ENCODE measurements at places on chromosomes 7 and 10.

DNA sequence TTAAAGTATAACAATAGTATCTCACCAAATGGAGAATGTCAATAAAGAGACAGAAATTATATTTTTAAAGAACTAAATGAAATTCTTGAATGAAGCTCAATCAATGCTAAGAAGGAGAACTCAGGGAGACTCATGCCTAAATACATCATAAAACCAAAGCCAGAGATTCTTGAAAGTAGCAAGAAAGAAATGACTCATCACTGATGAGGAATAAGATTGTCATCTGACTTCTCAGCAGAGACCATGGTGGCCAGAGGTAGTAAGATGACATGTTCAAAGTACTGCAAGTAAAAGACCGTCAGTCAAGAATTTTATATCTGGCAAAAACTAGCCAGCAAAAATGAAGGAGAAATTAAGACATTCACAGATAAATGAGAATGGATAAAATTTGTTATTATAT lies 399.0 kb downstream of the GRID1 start:
- DNase-seq: no peak

GRCh38 chr7:77549106-77549870 lies 12.2 kb downstream of the PTPN12 start:
- DNase-seq: no peak

GRCh38 chr10:61793760-61794703 lies 107.5 kb upstream of the ARID5B start:
- DNase-seq: no peak

DNA sequence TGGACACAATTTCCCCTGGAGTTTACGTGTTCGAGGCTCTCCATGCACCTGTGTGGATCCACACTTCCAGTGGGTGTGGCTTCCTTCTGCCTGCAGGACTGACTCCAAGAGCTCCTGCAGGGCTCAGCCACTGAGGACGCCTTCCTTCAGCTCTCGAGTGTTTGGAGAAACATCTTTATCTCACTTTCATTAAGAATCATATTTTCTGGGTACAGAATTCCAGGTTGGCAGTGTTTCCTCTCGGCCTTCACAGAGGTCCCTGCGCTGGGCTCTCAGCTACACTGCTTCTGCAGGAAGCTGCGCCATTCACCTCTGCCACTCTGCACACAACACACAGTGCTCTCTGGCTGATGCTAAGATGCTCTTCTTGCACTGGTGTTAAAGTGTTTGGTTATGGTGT lies 69.9 kb upstream of the NKX6-2 start:
- no peak for DNase-seq

GRCh38 chr7:147436718-147437117 lies 1153.8 kb upstream of the C7orf33 start:
- DNase-seq: no peak

DNA sequence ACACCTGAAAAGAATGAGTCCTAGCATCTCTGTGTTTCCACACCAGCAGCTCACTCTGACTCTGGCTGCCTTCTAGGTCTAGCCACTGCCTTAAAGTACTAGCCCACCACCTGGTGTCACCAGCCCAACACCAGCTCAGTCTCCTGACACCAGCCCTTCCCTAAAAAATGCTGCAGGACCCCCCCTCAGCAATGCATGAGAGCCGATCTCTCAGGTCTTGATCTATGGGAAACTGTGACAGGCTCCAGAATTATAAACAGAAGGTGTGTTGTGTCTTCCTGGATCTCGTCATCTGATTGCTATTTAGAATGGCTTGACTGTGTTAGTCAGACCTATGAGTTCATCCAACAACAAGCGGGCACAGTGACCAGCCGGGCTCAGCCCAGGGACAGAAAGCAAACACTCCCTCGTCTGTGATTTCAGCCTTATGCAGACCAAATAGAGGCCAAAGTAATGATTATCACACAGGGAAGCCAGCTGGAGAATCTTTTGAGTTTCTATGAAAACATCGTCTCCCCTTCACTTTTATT lies 66.6 kb downstream of the CUBN start:
- no peak for DNase-seq

DNA sequence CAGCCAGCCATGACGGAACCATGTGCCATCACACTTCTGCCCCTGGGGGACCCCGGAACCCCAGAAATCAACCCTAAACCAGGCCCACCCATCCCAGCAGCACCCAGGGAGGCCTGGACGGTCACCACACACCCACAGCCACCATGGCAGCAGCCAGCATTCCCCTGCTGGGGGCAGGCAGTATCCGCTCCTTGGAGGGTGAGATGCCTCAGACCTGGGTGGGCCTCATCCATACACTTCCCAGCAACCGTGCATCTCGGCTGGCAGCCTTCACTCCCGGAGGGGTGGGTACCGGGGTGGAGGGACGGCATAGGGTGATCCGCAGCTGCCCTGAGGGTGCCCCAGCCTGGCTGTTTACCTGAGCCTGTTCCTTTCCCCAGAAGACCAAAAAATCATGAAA lies 69.1 kb upstream of the FAM20C start:
- no peak for DNase-seq

GRCh38 chr10:16271571-16271970 lies 165.2 kb upstream of the PTER start:
- DNase-seq: no peak

GRCh38 chr7:772392-772791 lies 45.3 kb upstream of the PRKAR1B start:
- DNase-seq: no peak

DNA sequence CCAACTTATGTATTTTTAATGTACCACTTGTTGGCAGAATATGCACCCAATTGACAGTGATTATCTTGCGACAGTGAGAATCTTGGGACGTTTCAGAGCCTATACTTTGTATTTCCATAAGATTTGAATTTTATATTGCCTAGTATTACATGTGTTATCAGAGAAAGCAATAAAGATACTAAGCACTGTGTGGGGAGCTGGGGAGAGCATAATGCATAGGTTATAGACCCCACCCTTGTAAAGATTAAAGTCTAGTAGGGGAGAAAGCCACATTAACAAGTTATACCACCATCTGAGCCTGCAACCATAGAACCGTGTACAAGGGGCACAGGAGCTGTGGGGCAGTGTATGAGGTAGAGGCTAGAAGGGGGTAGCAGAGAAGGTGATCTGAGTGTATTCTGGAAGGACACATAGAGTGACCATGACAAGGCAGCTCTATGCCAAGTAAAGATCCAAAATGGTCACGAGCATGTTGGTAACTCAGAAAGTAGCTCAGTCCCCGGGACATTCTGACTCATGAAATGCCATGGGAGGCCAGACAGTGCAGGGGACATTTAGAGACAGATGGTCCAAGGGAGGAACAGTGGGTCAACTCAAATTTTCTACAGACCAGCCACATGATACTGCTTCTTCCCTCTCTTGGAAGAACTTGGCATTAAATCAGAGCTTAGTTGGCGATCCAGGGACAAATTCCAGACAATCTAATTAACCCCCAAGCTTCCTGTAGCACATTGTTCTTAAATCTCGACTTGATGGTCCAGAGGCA lies 84.5 kb downstream of the ADRA2A start:
- no peak for DNase-seq

Data from erythroblast (primary cell).